H1 (cell line): ENCODE measurements at places on chromosomes 13 and 19.

GRCh38 chr13:92900446-92900845 lies 326.2 kb upstream of the GPC6 start:
- H3K27ac ChIP-seq: no peak overlapping the region
- no peak overlapping the region for H3K4me3 ChIP-seq
- H3K4me1 ChIP-seq: no peaks in the 10 kb centered on the region
- no peak for DNase-seq
- no peaks in the 10 kb centered on the region for H3K27me3 ChIP-seq

GRCh38 chr19:42246143-42246921 lies 3.9 kb upstream of the GSK3A start:
- no peaks in the 10 kb centered on the region for H3K36me3 ChIP-seq
- no peaks in the 10 kb centered on the region for H3K27me3 ChIP-seq
- peaks cover 9% of the 10 kb centered on the region for H3K4me1 ChIP-seq
- H3K4me3 ChIP-seq: no peak overlapping the region
- no peak for DNase-seq
- H3K27ac ChIP-seq: no peak overlapping the region

DNA sequence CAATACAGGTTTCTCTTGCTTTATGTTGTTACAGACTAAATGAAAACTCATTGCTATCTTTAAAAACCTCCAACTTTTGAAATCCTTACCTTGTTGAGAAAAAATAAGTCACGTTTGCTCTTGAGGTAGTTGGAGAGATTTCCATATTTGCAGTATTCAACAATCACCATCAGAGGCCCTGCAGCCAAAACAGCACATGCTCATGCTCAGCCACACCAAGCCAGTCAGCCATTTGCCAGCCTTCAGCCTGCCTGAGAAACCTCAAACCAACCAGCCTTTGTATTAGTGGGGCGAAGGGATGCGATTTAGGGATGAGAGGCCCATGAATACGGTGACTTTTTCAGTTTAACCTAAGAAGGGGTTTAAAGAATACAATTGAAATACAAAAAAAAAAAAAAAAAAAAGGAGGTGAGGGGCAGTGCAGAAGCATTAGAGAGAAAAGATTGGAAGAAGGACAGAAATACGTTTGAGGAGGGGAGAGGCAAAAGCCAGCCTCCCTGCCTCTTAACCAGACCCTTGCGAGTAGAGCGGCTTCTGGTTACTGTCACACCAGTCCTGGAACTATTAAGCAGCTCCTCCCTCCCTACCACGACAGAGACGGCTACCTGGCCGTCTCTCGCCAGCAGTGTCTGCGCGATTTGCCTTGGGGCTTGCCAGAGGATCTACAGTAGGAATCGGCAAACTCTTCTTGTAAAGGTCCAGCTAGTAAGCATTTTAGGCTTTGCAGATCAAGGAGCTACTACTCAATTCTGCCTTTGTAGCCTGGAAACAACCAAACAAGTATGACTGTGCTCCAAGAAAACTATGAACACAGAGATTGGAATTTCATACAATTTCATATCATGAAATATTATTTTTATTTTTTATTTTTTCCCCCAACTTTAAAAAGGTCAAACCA lies 167.3 kb downstream of the FLT1 start:
- H3K4me3 ChIP-seq: no peak overlapping the region
- no peaks in the 10 kb centered on the region for H3K27me3 ChIP-seq
- no peaks in the 10 kb centered on the region for H3K4me1 ChIP-seq
- no peak overlapping the region for H3K27ac ChIP-seq
- no peak for DNase-seq
- no peaks in the 10 kb centered on the region for H3K36me3 ChIP-seq

- H3K4me1 ChIP-seq: peaks cover 4% of the 10 kb centered on the region; the same call in 1 of the 2 replicates
- peak; percentile 50 for DNase-seq
- no peaks in the 10 kb centered on the region for H3K36me3 ChIP-seq
Measured at GRCh38 chr19:5192568-5192967, 148.0 kb downstream of the PTPRS start.

DNA sequence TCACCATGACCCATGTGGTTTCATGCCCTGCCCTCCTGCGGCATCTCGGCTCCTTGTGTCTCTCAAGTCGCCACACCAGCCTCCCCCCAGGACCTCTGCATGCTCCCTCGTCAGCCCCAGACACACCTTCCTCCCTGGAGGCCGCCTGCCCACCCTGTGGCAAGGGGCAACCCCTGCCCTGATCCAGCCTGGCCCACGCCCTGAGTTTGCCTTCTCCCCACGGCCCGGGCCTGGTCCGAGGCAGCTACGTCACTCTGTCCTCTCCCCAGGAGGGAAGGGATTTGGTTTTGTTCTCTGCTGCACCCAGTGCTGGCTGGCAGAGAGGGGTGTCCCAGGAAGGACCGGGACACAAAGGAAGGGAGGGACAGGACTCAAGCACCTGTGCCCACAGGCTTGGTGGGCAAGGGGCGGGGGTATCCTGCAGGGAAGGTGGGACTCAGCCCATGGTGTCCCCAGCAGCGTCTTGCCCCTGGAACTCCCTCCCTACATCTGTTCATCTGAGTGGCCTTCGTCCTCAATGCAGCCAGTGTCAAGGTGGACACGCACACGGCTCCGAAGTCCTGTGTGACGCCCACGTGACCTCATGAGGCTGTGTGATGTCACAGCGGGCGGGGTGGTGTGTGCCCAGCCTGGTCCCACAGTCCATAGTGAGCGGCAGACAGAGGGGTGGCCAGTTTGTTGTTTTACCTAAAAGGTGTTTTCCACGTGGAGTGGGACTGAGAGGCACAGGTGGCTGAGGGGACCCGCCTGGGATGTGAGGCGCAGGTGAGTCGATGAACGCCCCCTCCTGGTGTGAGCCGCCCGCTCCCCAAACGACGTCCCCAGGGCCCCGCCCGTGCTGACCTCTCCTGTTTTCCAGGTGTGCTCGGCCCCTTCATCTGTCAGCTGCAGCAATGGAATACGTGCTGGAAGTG lies at the start of gene TEX29:
TSS of gene TEX29 (plus strand) at position 645 of the 914 bp plus-strand sequence. CDS start at position 894, 249 bp downstream.
- H3K27me3 ChIP-seq: no peaks in the 10 kb centered on the region
- H3K36me3 ChIP-seq: no peaks in the 10 kb centered on the region
- H3K4me1 ChIP-seq: no peaks in the 10 kb centered on the region
- no peak for DNase-seq
- H3K27ac ChIP-seq: no peak within 1 kb of the TSS
